Dermis microvascular lymphatic vessel endothelial cell (primary cell): ENCODE measurements at places on chromosomes 2 and 18. TPM values are rescaled to one million over a fixed set of nuclear protein-coding genes. Genes with fewer than 3 reads are reported as not detected.

MITD1 gene
- 12.3 and 14.2 TPM in 2 replicates for total RNA-seq

C2orf74 gene
- total RNA-seq, result 3.2 and 5.9 TPM in 2 replicates

DSG2 gene
- 3.3 and 22.3 TPM in 2 replicates for total RNA-seq

CNOT11 gene
- total RNA-seq, result 18.1 and 18.5 TPM in 2 replicates

GFPT1 gene
- total RNA-seq, result 19.3 and 21.5 TPM in 2 replicates

TXNDC2 gene
- total RNA-seq, result under 0.01 TPM in 1 of 2 replicates, not detected in the other

SKOR2 gene
- total RNA-seq, result not detected in 2 replicates

GRB14 gene
- 0.38 and 0.64 TPM in 2 replicates for total RNA-seq

SELENOI gene
- 10.0 and 16.3 TPM in 2 replicates for total RNA-seq

HJURP gene
- 3.3 and 9.5 TPM in 2 replicates for total RNA-seq

ASB18 gene
- not detected in 2 replicates for total RNA-seq

ACTR2 gene
- 95.9 and 110 TPM in 2 replicates for total RNA-seq

LHCGR gene
- not detected in 2 replicates for total RNA-seq
